ENCODE measurements at places on chromosomes 1 and 21.

DNA sequence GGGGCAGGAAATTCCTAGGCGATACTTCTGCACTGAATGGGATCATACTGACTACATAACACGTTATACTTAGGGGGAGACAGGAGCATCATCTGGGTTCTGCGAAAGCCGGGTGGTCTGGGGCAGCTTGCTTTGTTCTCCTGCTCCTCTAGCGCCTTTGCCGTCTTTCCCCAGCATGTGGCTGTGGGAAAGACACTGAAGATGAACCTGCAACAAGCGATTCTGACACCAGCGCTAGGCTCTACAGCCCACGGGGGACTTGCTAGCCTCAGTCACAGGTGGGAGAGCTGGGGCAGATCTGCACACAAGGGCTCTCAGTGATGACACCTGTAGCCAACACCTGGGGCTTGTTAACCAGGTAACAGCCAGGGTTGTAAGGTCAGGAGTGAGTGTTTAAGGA, 51.8 kb downstream of the CD46 start:
- no peak for DNase-seq

GRCh38 chr1:233738396-233738795, 124.5 kb downstream of the KCNK1 start:
- DNase-seq = no peak

GRCh38 chr1:59685666-59686065, 129.1 kb upstream of the HOOK1 start:
- DNase-seq = no peak

DNA sequence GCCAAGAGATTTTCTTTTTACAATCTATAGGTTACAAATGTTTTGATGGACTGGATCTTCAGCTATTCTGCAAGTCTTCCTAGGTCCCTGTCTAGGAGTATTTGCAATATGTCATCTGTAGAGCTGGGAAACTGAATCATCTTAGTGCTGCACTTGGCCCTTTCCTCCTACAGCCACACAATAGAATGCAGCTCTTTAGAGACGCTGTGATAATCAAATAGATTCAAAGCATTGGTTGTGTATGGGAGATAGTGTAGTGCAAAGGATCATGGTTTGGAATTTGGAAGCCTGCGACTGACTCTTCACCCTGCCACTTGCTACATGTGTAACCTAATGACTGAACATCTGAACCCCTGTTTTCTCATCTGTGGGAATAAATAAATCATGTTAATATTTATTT, 93.7 kb downstream of the AK5 start:
- no peak for DNase-seq

DNA sequence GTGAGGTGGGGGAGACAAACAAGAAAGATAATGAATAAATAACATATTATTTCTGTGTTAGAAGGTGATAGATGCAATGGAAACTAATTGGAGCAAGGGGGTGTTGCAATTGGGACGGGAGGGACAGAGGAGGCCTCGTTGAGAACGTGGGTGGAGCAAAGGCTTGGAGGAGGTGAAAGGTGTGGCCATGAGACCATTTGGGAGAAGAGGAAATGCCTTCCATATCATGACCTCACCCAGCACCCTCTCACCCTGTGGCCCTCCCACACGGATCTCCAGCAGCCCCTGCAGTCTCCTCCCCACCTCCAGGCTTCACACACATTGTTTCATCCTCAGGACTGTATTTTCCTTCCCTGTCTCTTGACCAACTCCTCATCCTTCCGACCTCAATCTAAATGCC, 85.3 kb upstream of the ARHGAP29 start:
- DNase-seq = peak; percentile 81

- no peak for DNase-seq
Observed at GRCh38 chr1:24768873-24769605, 23.8 kb downstream of the CLIC4 start.

DNA sequence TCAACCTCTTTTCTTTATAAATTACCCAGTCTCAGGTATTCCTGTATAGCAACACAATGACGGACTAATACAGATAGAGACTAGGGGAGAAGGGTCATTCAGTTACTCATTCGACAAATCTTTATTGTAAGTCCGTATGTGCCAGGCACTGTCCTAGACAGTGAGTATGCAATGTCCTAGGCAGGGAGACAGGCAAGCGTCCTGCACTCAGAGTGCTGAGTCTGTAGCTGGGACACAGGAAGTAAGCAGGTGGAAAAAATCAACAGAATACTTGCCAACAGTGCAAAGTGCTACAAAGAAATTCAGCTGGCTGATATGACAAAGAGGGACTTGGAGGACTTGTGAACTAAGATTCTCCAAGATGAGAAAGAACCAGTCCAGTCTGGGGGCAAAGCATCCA, 92.2 kb upstream of the ZBTB40 start:
- no peak for DNase-seq

- no peak for DNase-seq
Observed at GRCh38 chr1:230067419-230067870, 407 bp downstream of the GALNT2 start.

GRCh38 chr1:236673289-236673919, 12.9 kb upstream of the ACTN2 start:
- no peak for DNase-seq

- DNase-seq = no peak
Observed at GRCh38 chr1:77375990-77376389, 94.2 kb downstream of the AK5 start.

- no peak for DNase-seq
Observed at GRCh38 chr1:186139115-186139514, 235.9 kb downstream of the TPR start.

GRCh38 chr1:150001415-150001814, 9.1 kb downstream of the OTUD7B start:
- no peak for DNase-seq

DNA sequence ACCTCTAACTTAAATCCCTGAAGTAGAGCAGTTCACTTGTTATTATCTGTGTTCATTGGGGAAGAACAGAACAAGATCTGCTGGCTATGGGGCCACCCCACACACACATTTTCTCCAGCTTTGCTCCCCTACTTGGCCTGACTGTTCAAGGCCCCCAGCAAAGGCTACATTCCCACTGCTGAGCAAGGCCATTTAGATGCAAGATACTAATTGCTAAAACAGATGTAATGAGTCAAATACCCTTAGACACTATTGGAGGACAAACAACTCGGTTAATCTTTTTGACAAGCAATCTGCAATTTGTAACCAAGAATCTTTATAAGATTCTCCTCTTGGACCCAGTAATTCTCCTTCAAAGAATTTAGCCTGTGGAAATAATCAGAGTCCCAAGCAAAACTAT, 67.7 kb downstream of the NAV1 start:
- DNase-seq = no peak

DNA sequence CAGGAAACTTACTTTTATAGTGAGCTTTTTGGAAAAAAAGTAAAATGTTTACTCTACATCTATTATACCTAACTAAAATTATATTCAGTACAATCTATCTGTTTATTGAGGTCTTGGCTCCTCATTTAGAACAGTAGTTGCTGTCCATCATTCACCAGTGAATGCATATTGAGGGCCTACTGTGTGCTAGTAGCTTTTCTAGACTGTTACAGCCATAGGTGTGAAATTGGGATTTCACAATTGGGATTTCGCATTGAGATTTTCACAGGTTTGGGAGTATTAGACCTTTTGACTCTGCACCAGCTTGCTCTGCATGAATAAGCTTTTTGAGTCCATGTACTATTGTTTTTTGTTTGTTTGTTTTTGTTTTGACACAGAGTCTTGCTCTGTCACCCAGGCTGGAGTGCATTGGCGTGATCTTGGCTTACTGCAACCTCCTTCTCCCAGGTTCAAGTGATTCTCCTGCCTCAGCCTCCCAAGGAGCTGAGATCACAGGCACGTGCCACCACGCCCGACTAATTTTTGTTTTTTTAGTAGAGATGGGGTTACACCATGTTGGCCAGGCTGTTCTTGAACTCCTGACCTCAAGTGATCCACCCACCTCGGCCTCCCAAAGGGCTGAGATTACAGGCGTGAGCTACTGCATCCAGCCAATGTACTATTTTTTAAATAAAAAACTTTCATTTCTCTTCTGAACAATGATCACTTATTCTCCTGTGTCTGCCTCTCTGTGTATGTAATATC, 47.2 kb upstream of the ERRFI1 start:
- DNase-seq = no peak

DNA sequence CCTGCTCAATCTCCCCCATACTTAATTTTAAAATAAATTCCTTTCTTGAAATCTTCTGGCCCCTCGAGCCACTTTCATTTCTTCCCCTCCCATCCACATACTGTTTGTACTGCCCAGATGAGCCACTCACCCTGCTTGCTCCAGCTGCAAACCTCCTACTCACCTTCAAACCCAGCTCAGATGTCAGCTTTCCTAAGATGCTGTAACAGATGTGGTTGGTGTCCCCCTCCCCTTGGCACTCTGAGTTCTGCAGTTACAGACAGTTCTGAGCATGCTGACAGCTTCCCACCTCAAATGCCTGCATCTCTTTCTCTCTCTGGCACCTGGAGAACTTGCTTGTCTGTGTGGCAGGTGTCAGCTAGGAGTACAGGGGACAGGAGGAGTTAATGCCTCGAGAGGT, 106.7 kb downstream of the PTPRU start:
- no peak for DNase-seq

DNA sequence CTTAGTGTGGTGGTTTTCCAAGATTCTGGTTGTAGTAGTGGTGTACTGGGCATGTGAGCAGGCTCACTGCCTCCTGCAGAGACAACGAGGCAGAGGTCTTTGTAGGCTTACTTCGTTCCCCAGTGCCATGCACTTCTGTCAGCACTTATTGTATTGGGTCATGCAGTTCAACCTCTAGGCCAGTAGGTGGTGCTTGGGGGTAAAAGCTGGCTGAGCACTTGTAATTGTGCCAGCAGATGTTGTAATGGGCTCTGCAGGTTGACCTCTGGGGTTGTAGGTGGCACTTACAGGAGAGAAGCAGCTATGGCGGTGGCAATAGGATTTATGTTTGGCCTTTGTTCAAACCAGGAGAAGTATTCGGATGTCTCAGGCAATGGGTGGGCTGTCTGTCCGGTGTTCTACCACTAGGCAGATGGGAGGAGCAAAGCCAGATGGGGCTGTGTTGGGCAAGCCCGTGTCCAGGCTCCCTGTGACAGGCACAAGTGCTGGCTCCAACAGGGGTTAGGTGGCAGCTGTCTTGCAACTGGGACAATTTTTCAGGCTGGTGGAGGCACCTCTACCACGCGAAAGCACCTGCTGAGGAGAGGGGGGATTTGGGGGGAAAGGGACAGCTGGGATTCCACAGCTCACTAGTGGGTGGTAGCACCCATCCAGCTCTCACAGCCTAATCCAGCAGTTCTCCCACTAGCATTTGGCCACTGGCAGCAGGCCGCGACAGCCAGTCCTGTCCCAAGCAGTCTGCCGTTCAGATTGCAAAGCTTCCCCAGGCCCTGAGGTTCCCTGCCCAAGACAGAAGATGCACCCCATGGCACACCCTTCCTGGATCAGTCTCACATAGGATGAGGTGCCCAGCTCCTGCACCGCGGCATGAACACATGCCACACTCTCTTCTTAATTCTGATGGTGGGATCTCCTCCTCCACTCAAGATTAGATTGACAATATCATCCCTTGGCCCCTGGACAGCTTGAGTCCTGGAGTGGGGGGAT, 274.5 kb downstream of the CTH start:
- peak; percentile 57 for DNase-seq

GRCh38 chr1:54807756-54808155, 6.6 kb upstream of the TTC22 start:
- DNase-seq = no peak

DNA sequence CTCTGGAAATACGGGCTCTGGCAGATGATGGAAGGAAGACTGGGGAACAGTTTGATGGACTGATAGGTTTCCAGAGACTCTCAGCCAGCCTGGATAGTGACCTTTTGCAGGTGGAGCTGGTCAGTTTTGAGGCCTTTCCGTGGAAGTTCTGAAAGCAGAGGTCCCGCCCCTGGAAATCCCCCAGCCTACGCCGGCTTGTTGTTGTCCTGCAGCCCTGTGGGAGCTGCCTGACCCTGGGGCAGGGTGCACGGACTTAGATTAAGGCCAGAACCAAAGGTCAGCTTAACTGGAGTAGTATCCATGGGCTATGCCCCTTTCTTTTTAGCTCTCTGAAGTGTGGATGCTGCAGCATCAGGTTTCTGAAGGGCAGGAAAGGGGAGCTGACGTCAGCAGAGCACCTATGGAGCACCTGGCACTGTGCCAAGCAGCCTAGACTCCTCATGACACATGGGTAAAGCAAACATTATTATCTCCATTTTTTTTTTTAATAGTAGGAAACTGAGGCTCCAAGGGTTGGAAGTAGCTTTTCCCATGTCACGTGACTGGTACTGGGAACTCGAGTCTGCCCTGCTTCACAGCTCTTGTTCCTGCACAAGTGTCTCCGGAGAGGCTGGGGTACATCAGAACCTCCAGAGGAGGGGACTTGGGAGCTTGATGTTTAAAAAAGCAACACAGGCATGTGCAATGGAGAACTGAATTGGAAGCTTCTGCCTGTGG, 38.5 kb downstream of the IER5 start:
- peak; percentile 88 for DNase-seq

DNA sequence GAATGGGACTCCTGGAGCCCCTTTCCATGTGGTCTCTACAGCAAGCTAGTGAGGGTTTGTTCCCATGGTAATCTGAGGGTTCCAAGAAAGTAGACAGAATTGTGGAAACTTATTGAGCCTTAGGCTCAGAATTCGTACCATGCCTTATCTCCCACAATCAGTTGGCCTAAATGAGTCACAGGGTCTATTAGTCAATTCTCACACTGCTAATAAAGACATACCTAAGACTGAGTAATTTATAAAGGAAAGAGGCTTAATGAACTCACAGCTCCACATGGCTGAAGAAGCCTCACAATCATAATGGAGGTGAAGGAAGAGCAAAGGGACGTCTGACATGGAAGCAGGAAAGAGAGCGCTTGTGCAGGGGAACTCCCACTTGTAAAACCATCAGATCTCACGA, 106.6 kb upstream of the CXADR start:
- no peak for DNase-seq

DNA sequence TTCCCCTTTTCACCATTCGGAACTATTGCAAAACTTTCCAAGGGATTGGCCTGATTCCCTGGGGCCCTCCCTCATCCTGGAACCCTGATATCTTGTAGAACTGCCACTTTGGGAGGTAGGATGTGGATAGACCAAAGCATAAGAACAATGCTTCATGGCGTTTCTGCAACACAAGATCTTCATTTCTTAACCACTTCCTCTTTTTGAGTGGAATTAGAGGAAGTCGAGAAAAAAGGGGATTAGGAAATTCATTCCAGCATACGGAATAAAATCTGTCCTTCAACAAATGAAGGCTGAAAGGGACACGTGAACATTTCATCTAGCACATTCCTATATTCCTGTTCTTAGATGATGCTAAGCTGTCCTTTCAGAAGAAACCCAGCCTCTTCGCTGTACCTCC, 149.3 kb downstream of the HUNK start:
- no peak for DNase-seq

DNA sequence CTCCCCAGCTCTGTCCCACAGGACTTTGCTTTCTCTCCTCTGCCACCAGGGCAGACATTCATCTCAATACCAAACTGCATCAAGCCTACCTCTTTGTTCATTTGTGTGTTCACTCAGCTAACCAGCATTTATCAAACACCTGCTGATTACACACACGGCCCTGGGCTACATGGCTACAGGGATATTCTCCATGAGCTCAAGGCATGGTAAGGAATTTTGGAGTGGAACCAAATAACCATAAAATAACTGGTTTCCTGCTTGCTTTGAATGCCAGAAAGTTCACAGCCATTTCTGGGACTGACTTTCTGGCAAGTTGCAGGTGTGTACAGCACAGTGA, 54.6 kb downstream of the LDLRAD2 start:
- DNase-seq = no peak
